ENCODE measurements at places on chromosomes 13 and 19. TPM values are rescaled to one million over a fixed set of nuclear protein-coding genes. Genes with fewer than 3 reads are reported as not detected.
A peak's percentile ranks its signal among the peaks of the same experiment; 100 is the strongest.

DNA sequence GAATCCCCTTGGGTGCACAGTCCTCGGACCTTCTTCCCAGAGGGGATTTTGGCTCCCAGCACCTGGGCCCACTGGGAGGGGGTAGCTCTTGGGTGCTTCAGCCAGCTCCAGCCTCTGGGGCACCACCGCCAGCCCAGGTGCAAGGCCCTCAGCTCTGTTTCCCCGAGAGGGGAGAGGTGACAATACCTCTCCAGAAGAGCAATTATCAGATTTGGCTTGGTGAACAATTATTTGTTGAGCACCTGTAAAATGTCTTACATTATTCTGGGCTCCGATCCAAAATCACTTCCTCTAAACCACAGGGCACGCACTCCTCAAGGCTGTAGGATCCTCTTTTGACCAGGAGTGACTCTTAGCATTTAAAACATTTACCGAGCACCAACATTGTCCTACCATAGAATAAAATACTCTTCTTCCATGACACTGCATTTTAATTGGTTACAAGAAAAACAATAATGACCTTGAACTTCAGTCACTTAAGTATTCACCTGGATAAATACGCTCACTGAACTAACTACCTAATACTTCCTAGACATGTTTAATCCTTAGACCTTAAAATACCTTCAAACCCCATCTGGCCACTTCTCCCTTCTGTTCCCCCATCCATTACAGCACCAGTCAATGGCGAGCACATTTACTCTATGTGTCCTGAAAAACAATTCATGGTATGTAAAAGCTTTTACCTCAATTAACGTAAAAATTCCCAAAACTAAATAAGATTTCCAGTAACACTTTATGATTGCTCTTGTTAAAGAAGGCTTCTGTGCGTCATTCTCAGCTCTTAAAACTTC is 54.8 kb downstream of the ABCC4 start:
- no peak for DNase-seq

DNA sequence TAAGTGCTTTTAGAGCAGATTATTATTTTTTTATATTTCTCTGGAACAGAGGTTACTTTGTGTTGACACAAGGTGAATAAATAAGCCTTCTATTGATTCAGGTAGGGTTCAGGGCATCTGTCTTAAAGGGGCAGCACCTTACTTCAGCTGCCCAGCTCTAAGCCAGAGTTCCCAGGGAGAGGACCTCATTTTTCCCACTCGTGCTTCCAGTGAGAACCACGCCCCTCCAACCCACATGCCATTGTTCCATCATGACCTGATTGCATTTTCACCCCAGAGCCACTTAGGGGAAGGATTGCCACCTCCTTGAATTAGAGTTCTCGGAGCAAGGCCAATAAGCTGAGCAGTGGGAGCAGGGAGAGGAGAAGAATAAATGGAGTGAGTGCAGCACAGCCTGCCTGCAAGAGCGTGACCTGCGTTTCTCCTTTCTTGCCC is 104.3 kb upstream of the FRY start:
- no peak for DNase-seq

GRCh38 chr19:18764591-18765051 is 26.5 kb downstream of the COMP start:
- no peak for DNase-seq

GRCh38 chr13:32206097-32206740 is 108.9 kb downstream of the ZAR1L start:
- DNase-seq: peak; percentile 79

DNA sequence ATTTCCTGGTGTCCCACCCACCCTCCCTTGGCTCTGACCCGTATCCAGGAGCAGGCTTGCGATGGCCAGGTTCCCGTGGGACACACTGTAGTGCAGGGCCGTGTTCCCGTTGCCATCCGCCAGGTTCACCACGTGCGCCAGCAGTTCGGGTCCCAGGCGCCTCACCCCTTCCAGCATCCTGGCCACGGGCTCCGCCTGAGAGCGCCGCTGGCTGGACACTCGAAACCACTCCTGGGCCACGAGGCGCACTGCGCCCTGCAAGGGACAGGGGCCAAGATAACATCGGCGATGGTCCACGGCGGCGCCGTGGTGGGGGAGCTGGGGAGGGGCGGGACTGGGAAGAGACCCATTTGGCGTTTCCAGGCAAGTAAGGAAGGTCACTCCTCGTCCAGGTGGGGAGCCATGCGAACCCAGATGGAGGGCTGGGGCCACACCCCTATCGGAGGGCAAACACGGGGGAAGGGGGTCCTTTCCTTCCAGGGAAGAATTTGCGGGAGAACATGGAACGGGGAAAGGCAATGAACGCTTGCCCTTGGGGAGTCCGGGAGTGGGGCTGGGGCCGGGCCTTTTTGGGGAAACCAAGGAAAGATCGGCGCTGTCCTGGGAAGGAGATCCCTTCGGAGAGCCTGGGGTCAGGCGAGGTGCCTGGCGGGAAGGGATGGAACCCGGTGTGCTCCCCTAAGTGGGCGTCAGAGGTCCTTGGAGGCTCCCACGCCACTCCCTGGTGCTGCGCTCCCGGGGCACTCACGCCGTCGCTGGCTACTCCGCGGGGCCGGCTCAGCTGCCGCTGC is 9.9 kb downstream of the KANK3 start:
- no peak for DNase-seq

Gene ZNF99
- under 0.01 TPM for total RNA-seq

GRCh38 chr19:43738780-43739211 is 16.0 kb downstream of the SMG9 start:
- DNase-seq: no peak

DNA sequence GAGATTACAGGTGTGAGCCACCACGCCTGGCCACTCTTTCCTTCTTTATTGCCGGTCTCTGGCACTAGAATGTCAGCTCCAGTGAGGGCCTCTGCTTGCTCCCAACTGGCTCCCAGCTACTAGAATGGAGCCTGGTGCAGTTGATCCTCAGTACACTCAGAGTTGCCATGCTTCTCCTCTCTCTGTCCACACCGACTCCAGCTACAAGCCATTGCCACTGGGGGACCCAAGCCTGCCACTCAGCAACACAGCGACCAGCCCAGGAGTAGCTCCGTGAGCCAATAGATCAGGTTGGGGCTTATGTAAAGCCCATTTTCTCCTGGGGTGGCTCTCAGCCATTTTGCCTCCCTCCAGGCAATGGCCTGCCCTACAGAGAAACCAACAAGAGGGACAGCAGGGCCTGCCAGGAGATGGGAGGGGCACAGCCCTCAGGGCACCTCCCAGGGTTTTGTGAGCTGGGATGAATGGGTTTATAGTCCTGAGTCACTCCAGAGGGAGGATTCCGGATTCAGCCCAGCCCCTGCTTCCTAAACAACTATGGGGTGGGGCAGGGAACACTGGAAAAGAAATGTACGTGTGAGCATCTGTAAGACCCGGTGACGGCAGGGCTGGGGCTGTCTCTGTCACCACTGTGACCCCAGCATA is 36.5 kb downstream of the OPA3 start:
- no peak for DNase-seq

Gene APOE
- total RNA-seq: 34.3 TPM

DNA sequence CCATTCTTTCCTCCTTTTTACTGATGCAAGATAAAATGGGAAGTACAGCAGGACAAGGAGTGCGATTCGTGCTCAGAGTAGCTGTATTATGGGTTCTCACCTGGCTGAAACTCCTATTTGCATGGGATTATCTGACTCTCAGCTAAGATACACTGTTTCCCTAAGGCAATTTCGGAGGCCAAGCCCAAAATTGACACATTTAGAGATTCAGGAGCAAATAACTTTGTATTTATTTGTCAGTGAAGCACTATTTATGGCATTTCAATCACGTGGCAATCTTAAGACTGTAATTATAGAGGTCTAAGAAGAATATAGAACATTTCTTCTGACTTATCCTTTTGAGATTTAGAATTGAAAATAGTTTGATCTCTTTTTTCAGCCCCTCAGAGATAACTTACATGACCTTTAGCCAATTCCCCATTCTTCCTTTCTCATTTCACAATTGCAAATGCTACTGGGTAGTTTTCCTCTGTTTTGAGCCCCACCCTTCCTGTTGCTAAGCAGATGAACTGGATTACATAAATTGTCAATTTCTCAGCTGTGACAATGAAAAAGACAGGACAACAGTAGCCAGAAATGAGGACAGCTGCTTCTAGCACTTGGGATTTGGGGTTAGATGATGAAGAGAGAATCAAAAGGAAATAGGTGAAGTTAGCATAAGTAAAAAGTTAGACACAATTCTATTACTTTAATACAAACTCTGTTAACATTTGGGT is 122.7 kb upstream of the FRY start:
- DNase-seq: no peak

DNA sequence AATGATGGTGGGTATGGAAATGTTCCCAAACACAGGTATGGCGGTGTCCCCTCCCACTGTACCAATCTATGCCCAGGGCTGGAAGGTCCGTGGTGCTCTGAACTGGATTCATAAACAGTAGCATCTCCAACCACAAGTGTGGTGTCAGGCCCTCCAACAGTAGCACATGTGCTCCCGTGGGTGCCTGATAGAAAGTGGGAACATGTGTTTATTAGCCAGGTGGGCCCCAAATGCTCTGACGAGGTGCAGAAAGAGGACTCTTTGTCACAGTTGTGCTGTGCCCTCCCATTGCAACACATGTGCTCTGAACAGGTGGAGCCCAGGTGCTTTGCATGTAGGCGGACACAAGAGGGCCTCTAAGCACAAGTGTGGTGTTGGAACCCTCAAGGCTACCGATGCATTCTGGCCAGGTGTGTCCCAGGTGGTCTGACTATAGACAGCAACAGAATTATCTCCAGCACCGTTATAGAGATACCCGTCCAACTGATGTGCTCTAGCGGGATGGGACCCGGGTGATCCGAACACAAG is 75.4 kb upstream of the ZNF30 start:
- DNase-seq: no peak

Gene VSIG10L
- 3.4 TPM for total RNA-seq
